ENCODE measurements at places on chromosomes 7 and 10.

GRCh38 chr10:129939416-129940275 is 24.4 kb downstream of the EBF3 start:
- DNase-seq: no peak

- no peak for DNase-seq
These were observed 50.8 kb downstream of the CXCL12 start for GRCh38 chr10:44334091-44334490.

DNA sequence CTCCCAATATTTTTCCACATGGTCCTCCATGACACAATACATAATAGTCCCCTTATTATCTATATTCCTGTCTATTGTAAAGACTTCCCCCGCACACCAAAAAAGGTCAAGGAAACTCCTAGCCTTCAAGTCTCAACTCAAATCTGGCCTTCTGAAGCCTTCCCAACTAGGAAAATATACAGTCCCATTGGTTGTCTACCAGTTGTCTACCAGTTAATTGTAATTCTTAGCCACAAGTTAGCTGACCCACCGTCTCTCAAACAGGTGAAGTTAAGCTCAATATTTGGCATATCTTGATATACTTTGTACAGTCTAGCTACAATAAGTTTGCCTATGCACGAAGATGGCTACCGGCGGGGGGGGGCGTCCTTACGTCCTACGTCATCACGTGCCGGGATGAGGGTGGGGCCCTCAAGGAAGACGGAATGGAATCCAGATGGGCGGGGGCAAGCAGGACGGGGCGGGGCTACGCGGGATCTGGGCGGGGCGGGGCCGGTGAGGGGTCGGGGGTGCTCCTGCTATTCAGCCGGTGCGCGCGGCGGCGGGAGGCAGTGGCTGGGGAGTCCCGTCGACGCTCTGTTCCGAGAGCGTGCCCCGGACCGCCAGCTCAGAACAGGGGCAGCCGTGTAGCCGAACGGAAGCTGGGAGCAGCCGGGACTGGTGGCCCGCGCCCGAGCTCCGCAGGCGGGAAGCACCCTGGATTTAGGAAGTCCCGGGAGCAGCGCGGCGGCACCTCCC is at the start of gene AHR:
TSS of gene AHR (plus strand) at position 551 of the 738 bp plus-strand sequence. CDS start 613 bp downstream, outside the sequence.
- DNase-seq: peak; percentile 93

- DNase-seq: no peak
These were observed 616.1 kb downstream of the PTPRN2 start for GRCh38 chr7:157971501-157971900.

GRCh38 chr10:96089116-96089515 is 41.0 kb upstream of the ZNF518A start:
- no peak for DNase-seq

DNA sequence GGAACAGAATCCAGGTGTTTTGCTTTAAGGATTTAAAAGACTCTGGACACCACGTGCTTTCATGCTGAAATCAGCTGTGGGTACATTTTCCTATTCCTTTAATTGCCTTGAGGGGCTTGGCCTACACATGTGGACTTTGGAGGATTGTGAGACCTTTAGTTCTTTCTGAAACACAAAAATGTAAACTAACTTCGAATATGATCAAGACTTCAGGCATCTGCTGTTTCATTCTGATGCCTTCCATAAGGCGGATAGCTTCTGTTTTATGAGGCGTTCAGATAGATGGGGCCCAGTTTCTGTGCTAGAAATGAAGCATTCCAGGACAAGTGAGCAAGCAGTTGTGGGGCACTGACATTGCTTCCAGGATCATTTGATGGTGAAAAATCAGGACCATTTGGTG is 1.5 kb upstream of the NOBOX start:
- DNase-seq: no peak

DNA sequence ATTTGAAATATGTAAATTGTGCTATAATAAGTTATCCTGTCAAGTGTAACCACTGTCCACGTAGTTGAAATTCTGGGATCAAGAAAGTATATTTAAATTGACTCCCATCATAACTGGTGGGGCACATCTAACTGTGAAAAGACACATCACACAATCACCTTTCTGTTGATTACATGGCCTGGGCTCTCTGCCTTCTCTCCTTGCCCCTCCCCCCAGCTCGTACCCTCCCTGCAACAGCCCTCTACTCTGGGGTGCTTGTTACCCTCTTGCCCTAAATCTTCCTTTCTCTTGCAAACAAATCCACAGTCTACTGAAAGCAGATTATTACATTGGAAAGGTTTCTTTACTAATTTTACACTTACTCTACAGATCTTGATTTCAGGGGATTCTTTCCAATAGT is 56.3 kb downstream of the CCDC186 start:
- DNase-seq: no peak

DNA sequence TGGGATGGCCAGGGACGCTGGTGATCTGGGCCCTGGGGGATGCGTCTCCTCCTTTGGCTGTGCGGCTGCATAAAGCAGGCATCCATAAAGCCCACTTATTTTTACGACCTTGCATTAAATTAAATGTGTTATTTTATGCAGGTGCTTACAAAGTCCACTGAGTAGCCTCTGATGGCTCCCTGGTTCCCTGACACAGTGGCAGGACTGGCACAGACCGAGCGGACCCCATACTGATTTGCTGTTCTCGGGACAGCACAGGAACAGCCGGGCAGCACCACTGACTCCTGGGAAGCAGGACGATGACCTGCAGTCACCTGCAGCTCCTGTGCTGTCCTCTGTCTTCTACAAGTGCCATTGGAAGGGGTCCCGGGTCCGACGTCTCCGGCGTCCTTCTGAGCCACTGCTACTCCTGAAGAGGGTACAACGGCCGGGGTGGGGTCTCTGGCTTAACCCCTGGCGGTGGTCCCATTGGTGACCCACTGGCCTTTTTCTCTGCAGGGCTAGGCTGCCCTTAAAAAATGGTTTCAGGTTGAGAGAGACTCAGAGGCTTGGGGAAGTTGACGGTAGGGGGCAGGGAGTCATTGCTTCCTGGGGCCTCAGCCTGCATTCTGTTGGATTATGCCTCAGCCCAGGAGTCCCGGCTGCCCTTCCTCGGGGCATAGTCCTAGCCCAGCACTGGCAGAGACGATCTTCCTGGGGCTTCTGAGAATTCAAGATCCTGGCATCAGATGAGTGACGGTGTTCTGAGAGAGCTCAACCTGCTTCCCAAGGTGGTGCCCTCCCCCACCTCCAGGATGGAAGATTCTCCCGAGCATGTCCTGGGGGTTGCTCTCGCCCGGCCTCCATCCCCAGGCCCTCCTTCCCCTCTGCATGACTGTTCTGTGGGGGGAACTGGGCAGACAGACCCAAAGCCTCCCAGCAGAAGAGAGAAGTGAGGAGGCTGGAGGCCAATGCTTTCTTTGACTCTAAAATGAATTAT is 330.1 kb downstream of the ADARB2 start:
- no peak for DNase-seq

DNA sequence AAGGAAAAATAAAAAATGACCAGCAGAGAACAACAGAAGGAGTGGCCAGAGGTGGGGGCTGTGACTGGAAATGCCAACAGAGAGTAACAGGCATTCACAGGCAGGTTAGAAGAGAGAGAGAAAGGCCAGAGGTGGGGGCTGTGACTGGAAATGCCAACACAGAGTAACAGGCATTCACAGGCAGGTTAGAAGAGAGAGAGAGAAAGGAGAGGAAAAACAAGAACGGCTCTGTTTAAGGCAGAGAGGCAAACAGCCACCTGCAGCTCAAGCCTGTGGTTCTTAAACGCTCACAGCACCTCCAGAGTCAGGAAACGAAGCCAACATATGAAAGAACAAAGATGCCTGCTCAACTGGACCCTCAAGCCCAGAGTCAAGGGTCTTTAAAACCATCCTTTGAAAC is 39.5 kb upstream of the DGKI start:
- no peak for DNase-seq

- DNase-seq: no peak
These were observed 218 bp downstream of the GDI2 start for GRCh38 chr10:5813091-5813340.

DNA sequence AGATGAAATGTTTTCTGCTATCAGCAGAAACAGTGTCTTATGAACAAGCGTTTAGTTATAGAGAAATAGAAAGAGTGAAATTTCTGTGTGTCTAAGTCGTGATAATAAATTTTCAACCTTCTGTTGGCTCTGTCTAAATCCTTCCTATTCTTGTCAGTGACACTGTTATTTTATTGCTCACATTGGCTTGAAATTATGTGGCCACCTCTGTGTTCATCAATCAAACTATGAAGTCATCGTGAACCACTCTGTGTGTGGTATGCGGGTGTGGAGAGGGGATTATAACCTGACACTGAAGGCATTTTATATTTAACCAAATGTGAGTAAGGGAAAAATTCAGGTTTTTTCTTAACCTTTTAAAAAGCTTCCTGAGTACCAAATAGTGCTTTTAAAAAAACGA is 12.3 kb downstream of the AOAH start:
- DNase-seq: no peak

GRCh38 chr10:47165711-47166404 is 134.1 kb upstream of the GDF10 start:
- DNase-seq: peak; percentile 76

DNA sequence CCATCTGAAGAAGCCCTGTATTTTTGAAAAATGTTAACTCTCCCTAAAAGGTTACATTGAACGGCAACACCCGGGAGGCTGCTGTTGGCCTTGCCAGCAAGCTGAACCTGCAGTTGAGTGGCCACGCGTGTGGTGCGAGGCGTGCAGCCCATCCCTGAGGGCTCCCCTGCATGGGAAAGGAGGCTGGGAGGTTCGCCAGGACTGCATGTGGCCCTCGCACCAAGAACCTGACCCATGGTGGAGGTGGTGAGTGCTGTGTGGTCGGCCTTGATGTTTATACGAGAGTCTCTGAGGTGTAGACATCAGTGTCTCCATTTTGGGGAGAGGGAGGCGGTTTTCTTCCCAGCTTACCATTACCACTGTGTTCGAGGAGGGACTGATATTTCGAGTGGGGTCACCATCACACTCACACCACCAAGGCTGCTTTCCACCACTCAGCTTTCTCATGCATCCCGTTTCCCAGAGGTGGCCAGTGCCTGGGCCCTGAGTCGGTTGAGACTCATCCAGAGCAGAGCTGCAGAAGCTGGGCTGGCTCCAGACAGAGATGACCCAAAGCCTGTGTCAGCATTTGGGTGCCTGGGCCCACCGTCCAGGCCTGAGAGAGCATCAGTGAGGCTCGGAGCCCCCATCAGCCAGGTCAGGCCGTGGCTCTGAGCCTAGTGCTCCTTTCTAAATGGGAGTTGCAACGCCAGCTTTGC is 222.6 kb downstream of the EBF3 start:
- DNase-seq: no peak

DNA sequence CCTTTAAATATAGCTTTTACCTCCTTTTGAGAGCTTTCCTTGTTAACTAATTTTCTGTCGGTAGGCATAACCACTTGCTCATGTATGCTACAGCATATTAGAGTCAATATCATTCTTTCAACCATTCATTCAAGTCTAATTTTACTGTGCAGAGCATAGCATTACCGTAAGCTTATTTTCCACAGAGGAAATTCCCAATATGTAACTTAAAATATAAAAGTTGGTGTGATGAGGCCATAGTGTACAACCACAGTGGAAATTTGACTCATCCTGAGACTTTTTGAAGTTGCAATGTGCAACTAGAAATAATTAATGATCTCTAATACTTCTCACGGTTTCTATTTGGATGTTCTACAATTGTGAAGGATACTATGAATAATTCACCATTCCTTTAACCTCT is 80.6 kb upstream of the KLF6 start:
- no peak for DNase-seq

GRCh38 chr7:70730451-70731110 is 401.4 kb upstream of the GALNT17 start:
- no peak for DNase-seq

GRCh38 chr7:150974468-150975391 is 3.4 kb downstream of the KCNH2 start:
- no peak for DNase-seq

GRCh38 chr7:102117743-102118142 is 168.9 kb upstream of the SH2B2 start:
- no peak for DNase-seq

DNA sequence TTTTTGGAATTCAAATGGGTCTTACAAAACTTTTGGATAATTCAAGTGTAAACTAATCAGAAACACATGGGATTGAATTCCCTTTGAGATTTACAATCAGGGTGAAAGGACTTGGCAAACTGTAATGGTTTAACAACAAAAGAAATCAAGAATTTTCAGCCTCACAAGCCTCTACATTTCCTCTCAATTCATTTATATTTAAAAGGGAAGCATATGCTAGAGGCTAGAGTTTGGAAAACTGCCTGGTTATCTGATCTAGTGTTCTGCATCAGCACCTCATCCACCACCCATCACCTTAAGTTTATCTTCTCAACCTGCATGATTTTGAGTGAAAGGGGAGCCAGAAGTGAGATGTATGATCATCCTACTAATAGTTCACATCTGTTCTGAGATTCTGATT is 120.7 kb downstream of the TES start:
- no peak for DNase-seq

DNA sequence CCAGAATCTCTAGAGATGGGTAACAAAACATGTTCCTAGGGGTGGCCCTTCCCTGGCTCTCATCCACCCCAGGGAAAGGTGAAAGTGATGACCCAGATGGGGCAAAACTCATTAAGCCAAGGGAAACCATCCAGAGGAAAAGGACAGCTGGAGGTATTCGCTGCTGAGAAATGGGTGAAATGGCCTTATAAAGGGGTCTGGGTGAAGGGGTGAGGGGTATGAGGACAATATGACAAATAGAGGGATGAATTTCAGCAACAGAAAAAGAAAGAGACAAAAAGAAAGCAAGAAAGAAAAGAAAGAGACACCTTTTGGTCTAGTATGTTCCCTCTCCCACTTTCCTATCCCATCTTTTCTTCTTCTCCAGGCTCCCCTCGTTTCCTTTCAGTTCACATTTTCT is 26.6 kb downstream of the ARHGAP21 start:
- no peak for DNase-seq

- no peak for DNase-seq
These were observed 193.5 kb upstream of the GPR26 start for GRCh38 chr10:123472606-123473005.

DNA sequence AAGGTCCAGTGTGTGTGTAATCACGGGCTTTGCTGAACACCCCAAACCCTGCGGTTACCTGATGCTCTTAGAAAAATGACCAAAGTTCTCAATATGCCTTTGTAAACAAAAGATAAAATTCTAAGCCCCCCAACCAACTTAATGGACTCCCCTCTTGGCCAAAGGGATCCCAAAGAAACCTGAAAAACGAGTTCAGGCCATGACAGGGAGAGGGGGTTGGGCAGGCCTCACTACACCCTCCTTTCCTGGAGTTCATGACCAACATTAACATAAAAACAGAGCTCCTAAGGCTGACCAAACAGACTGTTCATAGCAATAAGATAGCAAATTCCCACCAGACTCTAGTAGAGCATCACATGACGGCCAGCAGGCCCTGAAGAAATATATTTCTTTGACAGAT is 3.0 kb upstream of the VIPR2 start:
- no peak for DNase-seq

DNA sequence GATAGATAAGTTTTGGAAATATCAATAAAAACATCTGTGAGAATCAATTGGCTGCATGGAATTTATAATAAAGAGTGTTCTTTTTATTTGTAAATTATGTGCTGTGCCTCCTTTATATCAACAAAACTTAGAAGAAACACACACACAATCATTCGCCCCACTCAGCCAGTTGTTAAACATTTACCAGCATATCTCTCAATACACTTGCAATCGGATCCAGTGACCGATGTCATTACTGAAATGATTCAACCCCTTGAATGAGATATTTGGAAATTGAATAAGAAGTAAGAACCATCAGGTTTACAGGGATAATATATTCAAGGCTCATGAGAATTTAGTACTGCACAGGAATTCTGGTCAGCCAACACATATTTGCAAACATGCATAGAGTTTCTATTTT is 35.6 kb downstream of the TAF3 start:
- DNase-seq: no peak

GRCh38 chr10:6609625-6610024 is 29.5 kb upstream of the PRKCQ start:
- DNase-seq: no peak

GRCh38 chr10:43846968-43847367 is 198.3 kb upstream of the ZNF32 start:
- no peak for DNase-seq
